Stimulated activated CD4-positive, alpha-beta T cell treated with anti-CD3 and anti-CD28 coated beads, Interleukin-15, amount 100 ng/mL, for 1 hour (primary cell): ENCODE measurements at places on chromosomes 5 and 9.

GRCh38 chr5:109876941-109877669 is 187.4 kb downstream of the MAN2A1 start:
- no peak for DNase-seq

DNA sequence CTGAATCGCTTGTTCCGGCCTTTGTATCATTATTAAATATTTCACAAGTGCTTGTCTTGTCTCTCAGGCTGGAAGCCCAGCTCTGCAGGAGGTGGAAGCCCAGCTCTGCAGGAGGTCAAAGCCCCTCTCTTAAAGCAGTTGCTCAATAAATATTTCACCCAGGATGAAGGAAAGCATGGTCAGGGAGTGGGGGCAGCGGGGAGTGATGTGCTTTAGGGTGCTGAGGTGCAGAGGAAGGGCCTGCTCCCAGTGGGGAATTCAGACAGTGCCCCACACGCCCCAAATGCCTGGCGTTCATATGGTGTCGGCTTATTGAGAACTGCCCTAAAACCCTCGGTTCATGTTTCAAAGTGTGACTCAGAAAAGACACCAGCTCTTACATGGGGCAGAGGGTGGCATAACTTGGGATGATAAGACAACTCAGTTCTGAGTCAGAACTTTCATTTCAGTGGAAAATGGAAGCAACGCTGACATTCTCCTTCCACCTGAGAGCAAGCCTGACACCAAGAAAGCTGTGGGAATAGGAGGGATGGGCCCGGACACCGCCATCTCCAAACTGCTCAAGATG is 114.3 kb upstream of the DAP start:
- no peak for DNase-seq

DNA sequence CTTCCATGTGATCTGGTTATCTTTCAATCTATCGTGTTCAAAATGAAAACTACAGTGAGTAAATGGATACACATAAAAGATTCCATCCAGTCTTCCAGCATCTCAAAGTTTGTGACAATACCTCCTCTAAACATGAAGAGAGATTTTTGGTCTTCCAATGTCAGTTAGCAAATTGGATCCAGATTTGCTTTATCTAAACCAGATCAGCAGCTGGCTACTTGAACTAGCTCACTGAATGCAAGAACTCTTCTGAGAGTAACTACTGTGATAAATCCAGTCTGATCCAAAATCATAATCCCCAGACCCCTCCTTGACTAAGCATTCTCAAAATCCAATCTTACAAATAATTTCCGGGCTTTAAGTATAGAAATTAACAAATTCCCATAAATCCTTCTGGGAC is 2177.9 kb upstream of the C9orf72 start:
- no peak for DNase-seq

- no peak for DNase-seq
Observed at GRCh38 chr9:32430720-32431119, 46.3 kb downstream of the ACO1 start.

DNA sequence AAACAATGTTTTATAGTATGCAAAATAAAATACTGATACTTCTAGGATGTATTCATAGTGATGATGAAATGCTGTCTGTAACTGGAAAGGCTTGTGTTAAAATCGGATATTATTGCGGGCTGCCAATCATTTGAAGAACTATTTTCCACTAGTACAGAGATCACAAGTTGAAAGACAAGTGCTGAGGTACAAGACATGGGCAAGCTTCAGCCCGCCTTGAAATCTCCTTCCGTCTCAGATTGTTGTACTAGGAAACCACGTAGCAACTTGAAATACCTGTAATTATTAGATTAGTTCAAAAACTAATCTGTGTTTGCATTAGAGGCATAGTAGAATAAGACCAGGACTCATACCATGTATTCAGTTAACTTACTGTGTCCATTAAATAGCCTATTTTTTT is 218.2 kb downstream of the ARHGEF28 start:
- no peak for DNase-seq

GRCh38 chr5:113031104-113031503 is 54.5 kb downstream of the DCP2 start:
- DNase-seq: no peak

GRCh38 chr5:17076272-17076671 is 140.2 kb upstream of the MYO10 start:
- DNase-seq: no peak

- no peak for DNase-seq
Observed at GRCh38 chr5:132826424-132827082, 3.9 kb downstream of the SHROOM1 start.

DNA sequence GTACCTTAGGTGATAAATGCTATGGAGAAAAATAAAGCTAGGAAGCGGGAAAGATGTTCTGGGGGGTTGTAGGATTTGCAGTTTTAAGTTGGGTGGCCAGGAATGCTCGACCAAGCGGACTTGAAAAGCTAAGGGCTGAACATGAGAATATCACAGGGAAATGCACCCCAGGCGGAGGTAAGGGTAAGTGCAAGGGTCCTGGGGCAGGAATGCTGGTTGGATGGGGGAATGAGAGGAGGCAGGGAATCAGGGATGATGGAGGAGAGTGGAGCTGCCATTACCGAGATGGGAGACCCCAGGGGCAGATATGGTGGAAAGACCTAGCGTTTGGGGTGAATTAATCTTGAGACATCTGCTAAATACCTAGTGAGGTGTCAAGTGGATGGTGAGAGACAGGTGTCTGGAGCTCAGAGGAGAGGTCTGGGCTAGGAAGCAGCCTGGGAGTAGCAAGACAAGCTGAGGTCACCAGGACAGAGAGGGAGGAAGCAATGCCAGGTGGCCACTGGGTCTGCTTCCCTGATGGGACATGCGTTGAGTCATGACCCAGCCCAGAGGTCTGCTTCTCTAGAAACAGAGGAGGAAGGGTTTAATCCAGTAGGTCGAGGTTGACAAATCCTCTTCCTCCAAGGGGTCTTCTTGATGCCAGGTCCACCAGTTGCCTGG is 77.7 kb upstream of the ASS1 start:
- DNase-seq: no peak

DNA sequence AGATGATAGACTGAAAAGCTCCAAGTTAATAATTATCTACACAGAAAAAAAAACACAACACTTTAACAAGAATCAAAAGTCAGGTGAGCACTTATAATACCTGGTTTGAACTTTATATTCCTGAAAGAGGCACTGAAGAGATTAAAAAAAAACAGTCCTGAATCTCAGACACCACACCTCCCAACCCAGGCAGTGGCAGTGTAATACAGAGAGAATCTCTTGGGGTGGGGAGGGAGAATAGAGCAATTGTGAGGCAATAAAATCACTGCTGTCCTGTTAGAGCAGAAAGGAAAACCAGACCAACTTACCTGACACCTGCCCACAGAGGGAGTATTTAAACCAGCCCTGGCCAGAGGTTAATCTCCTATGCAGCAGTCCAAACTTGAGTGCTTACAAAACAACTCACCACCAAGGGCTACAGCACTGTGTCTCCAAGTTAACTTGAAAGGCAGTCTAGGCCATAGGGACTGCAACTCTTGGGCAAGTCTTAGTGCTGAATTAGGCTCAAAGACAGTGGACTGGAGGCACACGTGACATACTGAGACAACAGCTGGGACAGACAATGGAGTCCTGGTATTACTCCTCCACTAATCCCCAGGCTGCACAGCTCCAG is 54.2 kb downstream of the SLCO4C1 start:
- no peak for DNase-seq

DNA sequence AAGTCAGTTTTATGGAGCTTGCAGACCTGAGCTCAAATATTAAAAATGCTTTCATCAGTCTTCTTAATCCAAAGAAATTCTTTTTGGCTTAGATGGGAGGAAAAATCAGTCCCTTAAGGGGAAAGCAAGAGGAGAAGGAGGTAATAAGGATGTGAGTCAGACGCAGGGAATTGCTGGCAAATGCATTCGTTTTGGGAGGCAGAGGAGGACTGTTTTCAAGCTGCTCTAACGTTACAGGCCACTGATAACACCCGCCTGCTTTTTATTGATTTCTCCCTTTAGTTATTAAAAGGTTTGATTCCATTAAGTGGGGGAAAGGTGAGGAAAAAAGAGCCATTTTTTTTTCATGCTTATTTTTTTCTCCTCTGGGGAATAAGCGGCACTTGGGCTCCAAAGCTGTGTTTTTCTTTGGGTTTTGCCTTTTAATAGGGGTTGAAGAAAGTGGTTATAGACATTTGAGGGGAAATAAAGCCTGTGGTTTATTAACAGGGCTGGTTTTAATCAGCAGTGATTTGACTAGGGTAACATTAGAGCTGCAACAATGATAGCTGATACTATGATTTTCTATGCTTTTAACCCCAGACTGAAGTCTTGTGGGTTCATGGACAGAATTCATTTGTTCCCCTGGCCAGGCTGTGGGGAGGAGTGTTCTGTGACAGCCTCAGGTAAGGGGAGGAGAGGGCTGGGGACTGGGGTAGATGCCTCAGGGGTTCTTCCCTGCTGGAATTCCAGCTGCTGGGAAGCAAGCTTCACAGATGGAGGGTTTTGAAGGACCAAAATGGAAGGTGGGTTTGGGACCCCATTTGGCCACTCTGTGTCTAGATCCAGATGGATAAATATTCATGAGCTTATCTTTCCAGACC is 225.2 kb downstream of the GAS1 start:
- DNase-seq: no peak
